Stimulated activated CD8-positive, alpha-beta memory T cell treated with anti-CD3 and anti-CD28 coated beads, Interleukin-15, amount 100 ng/mL, for 4 hours (primary cell): ENCODE measurements at places on chromosomes 5 and 9.

- DNase-seq = no peak
These were observed 25.8 kb upstream of the F2R start for GRCh38 chr5:76690037-76690679.

DNA sequence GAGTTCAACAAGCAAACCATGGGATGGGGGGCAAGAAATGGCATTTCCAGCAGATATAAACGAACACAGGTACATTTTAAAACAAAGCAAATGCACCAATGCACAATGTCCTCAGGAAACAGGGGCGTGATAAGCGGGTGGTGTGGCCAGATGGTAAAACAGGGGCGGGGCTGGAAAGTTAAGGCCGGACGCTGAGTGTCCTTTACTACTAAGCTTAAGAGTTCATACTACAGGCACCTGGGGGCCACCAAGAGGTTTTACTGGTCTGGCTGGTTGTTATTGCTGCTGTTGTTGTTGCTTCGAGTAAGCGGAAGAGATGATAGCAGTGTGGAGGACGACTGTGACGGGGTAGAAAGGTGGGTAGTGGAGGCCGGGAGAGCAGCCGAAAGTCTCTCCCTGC lies 99.8 kb downstream of the ATPSCKMT start:
- no peak for DNase-seq

DNA sequence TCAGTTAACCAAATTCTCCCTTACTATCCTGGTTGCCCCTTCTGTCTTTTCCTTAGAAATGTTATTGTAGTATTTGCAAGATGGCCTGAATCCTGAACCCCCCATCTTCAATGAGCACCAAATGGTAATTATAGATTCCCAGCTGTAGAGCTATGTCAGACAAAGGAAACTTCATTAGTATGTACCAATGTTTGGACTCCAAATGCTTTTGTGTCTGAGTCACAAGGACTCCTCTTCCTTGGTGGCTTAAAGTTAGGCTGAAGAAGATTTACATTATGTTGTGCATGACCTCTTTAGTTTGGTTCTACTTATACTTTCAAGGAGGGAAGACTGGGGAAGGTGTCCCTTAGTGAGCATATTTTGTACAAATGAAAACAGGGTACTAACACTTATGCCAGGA lies 105.9 kb upstream of the CDKN2B start:
- no peak for DNase-seq

- DNase-seq = no peak
These were observed 49.6 kb upstream of the MEF2C start for GRCh38 chr5:88932541-88932940.

DNA sequence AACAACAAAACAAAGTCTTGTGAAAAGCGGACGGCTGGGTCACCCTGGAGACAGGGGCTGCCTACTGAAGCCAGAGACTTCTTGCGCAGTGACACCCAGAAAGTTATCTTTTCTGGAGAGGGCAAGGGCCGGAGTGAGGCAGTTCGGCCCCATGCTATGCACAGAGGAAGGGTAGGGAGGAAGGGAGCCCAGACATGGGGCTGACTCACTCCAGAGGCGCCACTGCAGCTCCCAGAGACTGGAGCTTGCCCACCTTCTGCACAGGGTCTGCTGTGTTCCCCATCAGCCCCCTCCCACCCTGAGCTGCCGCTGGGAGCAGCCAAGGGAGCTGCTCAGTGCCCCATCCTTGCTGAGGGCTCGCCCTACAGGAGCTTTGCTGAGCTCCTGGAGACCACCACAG lies 13.3 kb downstream of the SLC6A3 start:
- DNase-seq = no peak

DNA sequence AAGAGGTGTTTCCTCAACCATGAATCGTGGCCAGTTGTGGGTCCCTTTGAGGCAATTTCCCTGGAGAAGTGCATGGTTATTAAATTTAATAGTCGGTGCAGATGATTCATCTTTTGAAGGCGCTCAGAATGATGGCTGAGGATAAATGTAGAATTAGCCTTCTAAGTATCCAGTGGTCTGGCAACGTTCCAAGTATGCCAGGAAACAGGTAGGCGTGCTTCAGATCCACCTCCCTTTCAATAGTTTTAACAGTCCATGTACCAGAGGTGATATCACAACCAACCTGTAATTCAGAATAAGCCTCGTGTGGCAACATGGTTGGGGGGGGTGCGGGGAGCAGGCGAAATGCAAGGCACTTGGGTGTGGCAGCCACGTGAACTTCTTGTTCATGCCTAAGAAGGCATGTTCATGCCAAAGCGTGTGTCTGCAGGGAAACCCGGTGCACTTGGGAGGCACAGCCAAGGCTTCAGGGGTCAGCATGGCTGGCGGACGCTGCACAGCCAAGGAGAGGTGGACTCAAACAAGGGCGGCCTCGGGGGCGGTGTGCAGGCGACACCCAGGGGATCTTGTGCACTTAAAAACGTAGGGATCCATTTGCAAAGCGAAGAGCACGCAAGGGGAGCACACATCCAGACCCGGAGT lies 5.2 kb upstream of the NKD2 start:
- no peak for DNase-seq

DNA sequence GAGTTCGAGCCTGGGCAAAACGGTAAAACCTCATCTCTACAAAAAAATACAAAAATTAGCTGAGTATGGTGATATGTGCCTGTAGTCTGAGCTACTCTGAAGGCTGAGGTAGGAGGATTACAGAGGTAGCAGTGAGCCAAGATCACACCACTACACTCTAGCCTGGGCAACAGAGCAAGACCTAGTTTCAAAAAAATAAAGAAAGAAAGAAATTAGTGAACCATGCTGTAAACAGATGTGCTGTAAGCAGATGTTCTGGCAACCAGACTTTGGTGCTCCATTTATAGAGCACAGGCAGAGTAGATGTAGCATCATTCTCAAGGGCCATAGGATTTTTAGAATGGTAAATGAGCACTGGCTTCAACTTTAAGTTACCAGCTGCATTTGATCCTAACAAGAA lies 115.4 kb downstream of the ST8SIA4 start:
- no peak for DNase-seq

DNA sequence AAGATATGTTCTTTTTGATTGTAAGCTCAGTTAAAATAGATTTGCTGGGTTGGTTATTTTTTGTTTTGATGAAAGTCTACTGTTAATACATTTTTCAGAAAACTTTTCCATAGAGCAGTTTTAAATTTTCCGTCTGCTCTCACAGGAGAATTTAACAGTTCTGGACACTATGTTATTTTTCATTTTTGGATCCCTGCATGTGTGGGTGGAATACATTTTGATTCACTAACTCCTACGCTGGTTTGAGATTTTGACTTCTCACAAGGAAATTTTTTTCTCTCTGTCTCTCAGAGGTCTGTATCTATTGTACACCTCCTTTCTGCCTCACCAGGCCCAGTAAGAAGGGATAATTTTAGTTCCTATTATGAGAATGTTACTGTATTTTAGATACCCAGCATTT lies 502.4 kb downstream of the CDH10 start:
- DNase-seq = no peak

GRCh38 chr5:17118631-17119030 lies 98.8 kb upstream of the BASP1 start:
- DNase-seq = no peak

- no peak for DNase-seq
These were observed 54.5 kb upstream of the SEMA6A start for GRCh38 chr5:116629168-116629567.

DNA sequence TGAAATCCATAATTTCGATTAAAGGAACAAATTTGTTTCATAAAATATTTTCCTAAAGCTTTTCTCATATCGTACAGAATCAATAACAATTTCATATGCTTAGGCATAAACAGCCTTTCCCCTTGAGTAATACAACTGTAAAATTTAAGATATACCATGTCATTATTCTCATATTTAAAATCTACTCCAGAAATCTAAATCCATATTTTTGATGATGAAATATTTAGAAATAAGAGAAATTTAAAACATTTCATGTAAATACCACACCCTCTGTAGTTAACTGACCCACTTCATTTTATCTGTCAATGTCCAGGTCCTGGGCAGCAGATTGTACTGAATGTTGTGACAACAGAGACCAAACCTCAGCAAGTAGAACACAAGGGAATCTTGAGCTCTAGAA lies 5.1 kb downstream of the POC5 start:
- DNase-seq = no peak

- DNase-seq = no peak
These were observed 161.5 kb upstream of the NR4A3 start for GRCh38 chr9:99660191-99660636.

DNA sequence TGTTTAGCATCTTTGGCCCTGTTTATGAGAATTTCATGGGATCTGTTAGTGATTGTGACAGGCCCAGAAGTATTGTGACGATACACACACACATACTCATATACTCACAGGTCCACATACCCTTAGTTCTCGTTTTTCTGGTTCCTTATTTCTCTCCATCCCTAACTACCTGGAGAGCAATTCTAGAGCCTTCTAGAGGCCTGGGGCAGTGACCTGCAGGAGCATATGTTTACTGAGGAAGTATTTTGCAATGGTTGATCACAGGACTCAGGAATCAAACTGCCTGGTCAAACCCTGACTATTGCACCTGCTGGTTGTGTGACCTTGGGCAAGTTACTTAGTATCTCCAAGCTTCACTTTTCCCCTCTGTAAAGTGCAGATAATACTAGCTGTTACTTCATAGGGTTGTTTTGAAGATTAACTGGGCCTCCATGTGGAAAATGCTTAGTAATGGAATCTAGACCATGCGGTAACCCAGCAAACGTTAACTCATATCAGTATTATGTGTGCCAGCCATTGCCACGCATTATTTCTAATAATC lies 8.7 kb downstream of the PAPPA start:
- DNase-seq = no peak

- DNase-seq = no peak
These were observed 49.6 kb downstream of the SECISBP2 start for GRCh38 chr9:89367726-89368437.

GRCh38 chr9:34996905-34997279 lies 7.3 kb downstream of the DNAJB5 start:
- no peak for DNase-seq

DNA sequence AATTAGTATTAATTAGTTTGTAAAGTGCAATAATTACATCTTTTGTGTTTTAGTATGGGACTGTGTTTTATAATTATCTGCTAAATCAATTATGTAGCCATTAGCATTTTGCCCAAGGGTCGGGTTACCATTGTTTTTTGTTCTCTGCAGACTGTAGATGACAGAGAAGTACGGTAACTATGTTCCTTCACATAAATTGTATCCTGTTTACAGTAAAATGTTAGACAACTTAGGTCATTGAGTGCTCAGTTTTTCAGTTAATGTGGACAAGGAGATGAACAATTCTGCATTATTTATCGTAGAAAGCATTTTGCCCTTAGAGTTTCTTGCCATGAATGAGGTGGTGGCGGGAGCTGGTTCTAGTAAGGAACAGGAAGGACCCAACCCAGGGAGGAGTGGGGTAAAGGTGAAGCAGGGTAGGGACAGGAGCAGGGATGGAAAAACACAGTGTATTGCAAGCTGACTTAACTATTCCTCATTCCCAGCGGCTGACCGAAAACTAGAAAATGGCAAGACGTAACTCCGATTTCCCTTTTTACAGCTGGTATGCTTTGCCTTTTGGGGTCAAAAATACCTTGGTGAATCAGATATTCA lies 243.7 kb upstream of the SLC24A2 start:
- DNase-seq = no peak

DNA sequence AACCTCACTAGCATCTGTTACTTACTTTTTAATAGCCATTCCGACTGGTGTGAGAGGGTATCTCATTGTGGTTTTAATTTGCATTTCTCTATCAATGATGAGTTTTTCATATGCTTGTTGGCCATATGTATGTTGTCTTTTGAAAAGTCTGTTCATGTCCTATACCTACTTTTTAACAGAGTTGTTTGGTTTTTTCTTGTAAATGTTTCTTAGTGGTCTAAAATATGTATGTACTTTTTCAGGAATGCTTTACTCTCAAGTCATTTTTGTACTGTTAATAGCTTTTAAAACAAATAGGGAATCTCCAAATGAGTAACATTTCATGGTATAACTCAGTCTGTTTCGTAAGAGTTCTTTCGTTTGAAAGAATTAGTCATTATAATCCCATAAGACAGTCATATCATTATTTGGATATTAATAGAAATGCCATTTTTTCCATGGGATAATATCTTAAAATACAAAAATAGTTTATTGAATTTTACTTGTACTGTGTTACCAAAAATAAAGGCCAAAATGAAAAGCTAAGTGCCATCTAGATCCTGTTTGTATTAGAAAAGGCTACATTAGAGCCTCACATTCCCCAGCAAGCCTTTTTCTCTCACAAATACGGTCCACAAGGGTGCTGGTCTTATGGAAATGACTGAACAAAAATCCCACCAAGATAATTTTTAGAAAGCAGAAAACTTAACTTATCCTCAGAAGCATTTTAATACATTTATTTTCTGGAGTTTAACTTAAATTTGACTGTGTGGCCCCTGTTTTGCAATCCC lies 247.7 kb downstream of the PJA2 start:
- no peak for DNase-seq

GRCh38 chr9:86962692-86963091 lies 15.4 kb upstream of the GAS1 start:
- no peak for DNase-seq

- DNase-seq = no peak
These were observed 1.9 kb upstream of the PCDH1 start for GRCh38 chr5:141879941-141880738.

- no peak for DNase-seq
These were observed 33.4 kb upstream of the SMIM32 start for GRCh38 chr5:136226401-136226800.

DNA sequence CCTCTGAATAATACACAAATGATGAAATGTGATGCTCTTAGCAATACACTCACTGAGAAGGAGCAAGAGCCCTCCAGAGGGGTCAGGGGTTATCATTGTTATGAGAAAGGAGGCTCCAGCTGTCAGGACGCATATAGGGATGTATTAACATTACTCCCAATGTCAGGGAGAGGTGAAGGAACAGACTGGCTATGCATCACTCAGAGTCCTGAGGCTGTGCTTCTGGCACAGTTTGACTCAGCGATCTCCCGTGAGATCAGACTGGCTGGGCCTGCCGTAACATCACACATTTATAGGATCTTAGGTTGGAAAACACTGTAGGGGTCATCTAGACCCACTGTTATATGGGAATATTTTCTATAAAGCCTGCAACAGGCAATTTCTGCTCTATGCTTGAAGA lies 226.5 kb upstream of the GLRA1 start:
- no peak for DNase-seq

DNA sequence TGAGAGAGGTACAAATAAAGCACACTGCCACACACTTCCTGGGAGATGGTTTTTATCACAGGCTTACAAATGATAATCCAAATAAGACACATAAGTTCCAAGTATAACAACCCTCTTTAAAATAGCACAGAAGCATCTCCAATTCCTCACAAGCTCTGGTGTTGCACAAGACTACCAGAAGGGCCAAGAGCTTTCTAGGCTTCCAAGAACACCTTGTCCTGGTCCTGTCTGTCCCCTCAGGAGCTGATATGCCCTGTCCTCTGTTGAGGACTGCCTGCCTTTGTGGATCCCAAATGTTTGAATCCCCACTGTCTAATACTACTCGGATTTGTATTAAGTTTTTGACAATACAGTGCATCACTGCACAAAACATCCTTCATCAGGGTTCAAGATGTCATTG lies 110.1 kb downstream of the SPOCK1 start:
- DNase-seq = no peak

GRCh38 chr5:107449369-107449768 lies 221.4 kb downstream of the EFNA5 start:
- no peak for DNase-seq

GRCh38 chr5:32264957-32265572 lies 47.7 kb downstream of the MTMR12 start:
- no peak for DNase-seq
